ENCODE measurements at places on chromosomes 7 and 10. TPM values are rescaled to one million over a fixed set of nuclear protein-coding genes. Genes with fewer than 3 reads are reported as not detected.

PIK3CG gene
- 81.3 TPM for total RNA-seq

SPOCK2 gene
- total RNA-seq: 488 TPM

AMZ1 gene
- 0.63 TPM for total RNA-seq

CAMK1D gene
- 11.0 TPM for total RNA-seq

C10orf143 gene
- total RNA-seq: 1.8 TPM

CPA2 gene
- not detected for total RNA-seq

PDE6C gene
- not detected for total RNA-seq

WASL gene
- total RNA-seq: 12.1 TPM

NPTX2 gene
- total RNA-seq: 0.42 TPM

SPAM1 gene
- total RNA-seq: not detected

ABCC2 gene
- total RNA-seq: 2.2 TPM

SFRP4 gene
- not detected for total RNA-seq

TMEM130 gene
- total RNA-seq: 0.21 TPM

PHKG1 gene
- total RNA-seq: 3.1 TPM

AKR1C8 gene
- 0.42 TPM for total RNA-seq

OPTN gene
- 36.8 TPM for total RNA-seq

TUBB8 gene
- 0.21 TPM for total RNA-seq

AGR2 gene
- total RNA-seq: not detected

HOXA5 gene
- total RNA-seq: 3.0 TPM

FAM25A gene
- not detected for total RNA-seq

TMEM236 gene
- total RNA-seq: under 0.01 TPM

BLOC1S2 gene
- total RNA-seq: 58.0 TPM

STEAP1 gene
- 0.21 TPM for total RNA-seq

HTRA1 gene
- total RNA-seq: 2.2 TPM

GHRHR gene
- total RNA-seq: not detected

DKK1 gene
- not detected for total RNA-seq

TMEM168 gene
- total RNA-seq: 14.2 TPM

NAT16 gene
- not detected for total RNA-seq

FOXP2 gene
- total RNA-seq: not detected

INA gene
- 0.10 TPM for total RNA-seq

SORBS1 gene
- total RNA-seq: 5.2 TPM

DBF4 gene
- 75.4 TPM for total RNA-seq

DPCD gene
- 3.8 TPM for total RNA-seq

BET1 gene
- total RNA-seq: 16.2 TPM

LIPF gene
- total RNA-seq: not detected

UBTD1 gene
- total RNA-seq: 6.3 TPM

ZNF425 gene
- total RNA-seq: 0.10 TPM

NEBL gene
- total RNA-seq: 0.10 TPM

MIOS gene
- 78.3 TPM for total RNA-seq

AFAP1L2 gene
- 0.94 TPM for total RNA-seq

DTX2 gene
- total RNA-seq: 6.4 TPM

FGFR2 gene
- not detected for total RNA-seq

FKBP9 gene
- total RNA-seq: 1.2 TPM

C10orf62 gene
- total RNA-seq: not detected

DRGX gene
- total RNA-seq: not detected

LAMB1 gene
- total RNA-seq: 0.10 TPM
